ENCODE measurements at places on chromosomes 12 and 14.

GRCh38 chr14:66979101-66979974 lies 209.9 kb upstream of the GARIN2 start:
- no peak for DNase-seq

DNA sequence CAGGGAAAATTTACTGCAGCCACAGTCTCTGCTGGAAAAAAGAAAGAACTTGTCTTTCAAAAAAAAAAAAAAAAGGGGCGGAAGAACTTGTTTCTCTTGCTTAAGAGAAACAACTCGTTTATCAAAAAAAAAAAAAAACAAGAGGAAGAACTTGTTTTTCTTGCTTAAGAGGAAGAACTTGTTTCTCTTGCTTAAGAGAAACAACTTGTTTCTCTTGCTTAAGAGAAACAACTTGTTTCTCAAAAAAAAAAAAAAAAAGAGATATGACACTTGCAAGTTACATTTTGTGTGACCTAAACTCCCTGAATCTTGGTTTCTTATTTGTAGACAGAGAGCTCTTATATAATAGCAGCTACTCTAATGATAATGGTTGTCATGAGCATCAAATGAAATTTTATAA lies 44.7 kb upstream of the USP15 start:
- DNase-seq: no peak

GRCh38 chr12:75592086-75592485 lies 80.7 kb upstream of the KRR1 start:
- no peak for DNase-seq

- no peak for DNase-seq
Measured at GRCh38 chr12:133156125-133156690, 25.1 kb upstream of the ZNF268 start.

GRCh38 chr12:25020621-25021243 lies 71.8 kb upstream of the BCAT1 start:
- DNase-seq: no peak

- DNase-seq: no peak
Measured at GRCh38 chr14:80477388-80478160, 266.3 kb upstream of the DIO2 start.

- no peak for DNase-seq
Measured at GRCh38 chr12:82600379-82600778, 86.3 kb upstream of the TMTC2 start.

GRCh38 chr14:34081101-34081575 lies 130.3 kb upstream of the EGLN3 start:
- no peak for DNase-seq

GRCh38 chr14:65637780-65638179 lies 225.2 kb downstream of the FUT8 start:
- no peak for DNase-seq

- no peak for DNase-seq
Measured at GRCh38 chr12:108729612-108730364, 1.5 kb downstream of the CORO1C start.

Data from left hindlimb (tissue), 1 donor.